ENCODE measurements at places on chromosomes 11 and 22.

- DNase-seq = no peak
Observed at GRCh38 chr11:97033178-97033577, 643.4 kb downstream of the JRKL start.

DNA sequence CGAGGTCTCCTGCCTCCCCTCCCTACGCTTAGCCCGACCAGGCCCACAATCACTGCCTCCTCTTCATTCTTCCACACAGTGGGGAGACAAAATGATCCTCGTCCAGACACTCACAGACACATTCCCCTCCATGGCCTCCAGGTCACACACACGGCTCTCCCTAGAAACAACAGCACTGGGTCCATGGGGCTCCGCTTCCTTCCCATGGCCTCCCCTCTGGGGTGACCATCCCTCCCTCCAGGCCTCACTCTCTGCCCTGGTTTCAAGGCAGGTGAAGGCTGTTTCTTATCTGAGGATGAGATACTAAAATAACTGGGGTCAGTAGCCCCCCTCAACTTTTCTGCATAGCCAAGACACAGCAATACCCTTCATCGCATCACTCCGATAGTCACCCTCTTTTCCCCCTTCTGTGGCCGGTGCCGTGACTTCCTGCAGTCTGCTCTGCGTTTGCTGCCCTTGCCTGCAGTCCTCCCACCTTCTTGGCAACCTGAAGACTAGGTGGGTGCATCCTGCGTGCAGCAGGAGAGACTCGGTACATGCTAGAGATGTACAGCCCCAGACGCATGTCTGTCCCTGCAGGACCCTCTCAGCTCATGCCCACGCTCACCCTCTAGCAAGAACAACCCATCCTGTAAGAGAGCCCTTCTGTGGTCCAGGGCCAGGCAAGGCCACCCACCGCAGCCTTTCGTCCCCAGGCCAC, 55.8 kb downstream of the CD6 start:
- DNase-seq = no peak

DNA sequence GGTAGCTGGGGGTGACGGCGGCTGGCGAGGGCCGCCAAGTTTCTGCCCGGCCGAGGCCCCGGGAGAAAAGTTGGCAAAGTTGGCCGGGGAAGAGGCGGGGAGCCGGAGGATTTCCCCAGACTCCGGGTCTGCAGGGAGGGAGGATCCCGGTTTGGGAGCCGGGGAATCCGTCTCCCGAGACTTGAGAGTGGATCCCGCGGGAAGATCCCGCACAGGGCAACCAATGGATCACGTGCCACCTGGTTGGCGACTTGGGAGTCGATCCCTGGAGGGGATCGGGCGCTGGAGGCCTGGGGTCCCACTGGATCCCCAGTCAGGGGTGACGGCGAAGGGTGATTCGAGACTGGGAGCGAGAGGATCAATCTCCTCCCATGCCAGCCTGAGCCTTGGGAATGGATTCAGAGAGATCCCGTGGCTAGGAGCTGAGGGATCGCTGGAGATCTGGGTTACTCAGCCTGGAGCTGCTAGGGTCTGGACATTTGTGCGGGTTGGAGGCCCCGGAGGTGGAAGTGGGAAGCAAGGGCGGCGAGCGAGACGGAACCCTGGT, 394 bp downstream of the KIAA1671 start:
- no peak for DNase-seq

DNA sequence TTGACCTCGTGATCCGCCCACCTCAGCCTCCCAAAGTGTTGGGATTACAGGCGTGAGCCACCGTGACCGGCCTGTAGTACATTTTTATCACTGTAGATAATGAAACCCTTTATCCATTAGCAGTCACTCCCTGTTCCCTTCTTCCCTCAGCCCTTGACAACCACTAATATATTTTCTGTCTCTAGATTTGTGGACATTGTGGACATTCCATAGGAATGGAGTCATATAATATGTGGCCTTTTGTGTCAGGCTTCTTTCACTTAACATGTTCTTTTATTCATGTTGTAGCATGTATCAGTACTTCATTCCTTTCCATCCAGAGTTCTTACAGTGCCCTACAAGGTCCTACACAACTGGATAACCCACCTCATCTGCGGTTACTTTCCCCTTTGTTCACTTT, 30.5 kb downstream of the RRM1 start:
- peak; percentile 8 for DNase-seq

- DNase-seq = no peak
Observed at GRCh38 chr11:87265979-87266378, 228.2 kb downstream of the TMEM135 start.

DNA sequence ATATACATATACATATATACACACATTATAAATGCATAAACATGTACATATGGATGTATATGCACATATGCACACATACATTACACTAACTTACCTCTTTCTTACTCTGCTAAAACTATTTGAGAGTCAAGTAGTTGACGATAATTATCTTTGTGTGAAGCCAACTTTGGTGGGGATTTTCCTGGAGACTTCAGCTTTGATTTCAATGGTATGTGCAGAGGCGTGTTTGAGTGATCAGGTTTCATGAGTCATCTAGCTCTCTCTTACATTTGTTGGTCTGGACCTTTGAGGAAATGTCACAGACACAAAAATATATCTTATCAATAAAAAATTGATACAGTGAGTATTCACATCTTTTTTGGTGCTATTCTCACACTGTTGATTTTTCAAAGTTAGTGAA, 769.1 kb upstream of the LUZP2 start:
- peak; percentile 65 for DNase-seq

- no peak for DNase-seq
Observed at GRCh38 chr11:109729761-109730160, 307.8 kb downstream of the C11orf87 start.

- no peak for DNase-seq
Observed at GRCh38 chr11:128323381-128323780, 264.0 kb downstream of the ETS1 start.

GRCh38 chr11:75140269-75141138, 10.4 kb upstream of the SLCO2B1 start:
- no peak for DNase-seq

GRCh38 chr11:12085371-12086251, 24.8 kb upstream of the MICAL2 start:
- no peak for DNase-seq

- no peak for DNase-seq
Observed at GRCh38 chr11:19828382-19829108, 115.9 kb downstream of the NAV2 start.

GRCh38 chr11:128653801-128654231, 40.1 kb upstream of the FLI1 start:
- DNase-seq = peak; percentile 44

- no peak for DNase-seq
Observed at GRCh38 chr11:126190792-126191191, 20.7 kb downstream of the RPUSD4 start.

- DNase-seq = no peak
Observed at GRCh38 chr11:77126156-77126775, 1.8 kb upstream of the MYO7A start.

Data from non-pigmented ciliary epithelial cell (primary cell).